ENCODE measurements at places on chromosomes 16 and 17.

DNA sequence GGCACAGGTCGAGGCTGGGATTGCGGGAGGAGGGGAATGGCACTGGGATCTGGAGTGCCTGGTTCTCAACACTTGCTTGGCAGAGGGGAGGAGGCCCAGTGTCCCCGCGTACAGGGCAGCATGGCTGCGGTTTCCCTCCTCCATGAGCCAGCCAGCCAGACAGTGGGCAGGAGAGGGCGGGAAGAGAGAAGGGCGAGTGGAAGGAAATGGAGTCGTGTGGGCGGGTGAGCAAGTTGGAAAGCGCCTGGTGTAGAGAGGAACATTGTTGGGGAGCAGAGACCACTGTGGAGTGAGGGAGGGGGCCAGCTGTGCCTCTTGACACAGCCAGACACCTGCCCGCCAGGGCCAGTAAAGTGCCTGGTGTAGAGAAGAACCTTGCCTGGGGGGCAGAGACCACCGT, 130.5 kb downstream of the OR1D5 start:
- no peak for DNase-seq

DNA sequence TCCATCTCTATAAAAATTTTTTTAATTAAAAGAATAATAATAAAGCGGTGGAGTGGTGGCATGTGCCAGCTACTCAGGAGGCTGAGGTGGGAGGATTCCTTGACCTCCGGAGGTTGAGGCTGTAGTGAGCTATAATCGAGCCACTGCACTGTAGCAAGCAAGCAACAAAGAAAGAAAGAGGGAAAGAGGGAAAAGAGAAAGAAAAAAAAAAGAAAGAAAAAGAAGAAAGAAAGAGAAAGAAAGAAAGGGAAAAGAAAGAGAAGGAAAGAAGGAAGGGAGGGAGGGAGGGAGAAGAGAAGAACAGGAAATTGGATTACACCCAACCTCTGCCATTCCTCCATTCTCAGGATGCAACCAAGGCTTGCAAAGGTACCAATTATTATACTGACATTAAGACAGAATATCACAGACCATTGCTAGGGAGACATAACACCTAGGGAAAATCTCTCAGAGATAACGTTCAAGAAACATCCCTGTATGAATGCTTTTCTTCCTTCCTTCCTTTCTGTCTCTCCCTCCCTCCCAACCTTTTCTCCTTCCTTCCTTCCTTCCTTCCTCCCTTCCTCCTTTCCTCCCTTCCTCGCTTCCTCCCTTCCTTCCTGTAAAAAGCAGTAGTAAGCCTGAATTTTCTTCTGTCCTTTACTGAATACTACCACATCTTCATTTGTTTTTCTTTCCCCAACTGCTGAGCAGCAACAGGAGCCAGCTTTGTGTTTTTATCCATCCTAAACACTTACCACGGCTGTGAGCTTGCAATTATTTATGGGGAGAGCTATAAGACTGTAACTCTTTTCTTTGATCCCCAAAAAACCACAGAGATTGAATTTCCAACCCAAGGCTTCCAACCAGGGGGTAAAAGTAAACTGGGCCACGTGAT, 1.8 kb upstream of the LITAF start:
- DNase-seq: no peak

GRCh38 chr16:48503779-48504178, 106.2 kb downstream of the N4BP1 start:
- no peak for DNase-seq

- DNase-seq: no peak
These were observed 23.8 kb downstream of the TBC1D3B start for GRCh38 chr17:36152639-36153120.

DNA sequence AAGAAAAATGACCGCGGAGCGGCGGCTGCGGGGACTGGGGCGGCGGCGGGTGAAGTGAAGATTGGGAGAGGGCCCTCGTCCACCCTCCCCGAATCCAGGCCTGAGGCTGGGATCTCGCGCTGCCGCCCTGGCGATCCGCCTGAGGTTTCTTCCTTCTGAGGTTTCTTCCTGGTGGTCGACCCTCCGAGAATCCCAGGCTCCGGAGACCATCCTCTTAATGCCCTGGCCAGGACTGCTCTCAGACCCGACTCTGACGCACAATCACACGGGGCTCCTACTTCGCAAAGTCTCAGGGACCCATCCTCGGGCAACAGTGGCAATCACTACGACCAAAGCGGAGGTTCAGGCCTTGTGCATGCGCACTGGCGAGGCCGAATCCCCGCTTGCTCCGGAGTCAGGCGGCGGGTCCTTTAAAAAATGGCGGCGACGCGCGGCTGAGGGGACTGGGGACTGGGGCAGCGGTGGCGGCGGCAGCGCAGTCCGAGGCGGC, 18.0 kb upstream of the KCNJ18 start:
- DNase-seq: peak; percentile 87

- peak; percentile 83 for DNase-seq
These were observed 191.1 kb upstream of the CIBAR2 start for GRCh38 chr16:85303354-85303883.

- DNase-seq: no peak
These were observed 3.4 kb downstream of the MYO18A start for GRCh38 chr17:29176558-29177351.

GRCh38 chr17:80311216-80311827, 50.7 kb downstream of the RNF213 start:
- no peak for DNase-seq

DNA sequence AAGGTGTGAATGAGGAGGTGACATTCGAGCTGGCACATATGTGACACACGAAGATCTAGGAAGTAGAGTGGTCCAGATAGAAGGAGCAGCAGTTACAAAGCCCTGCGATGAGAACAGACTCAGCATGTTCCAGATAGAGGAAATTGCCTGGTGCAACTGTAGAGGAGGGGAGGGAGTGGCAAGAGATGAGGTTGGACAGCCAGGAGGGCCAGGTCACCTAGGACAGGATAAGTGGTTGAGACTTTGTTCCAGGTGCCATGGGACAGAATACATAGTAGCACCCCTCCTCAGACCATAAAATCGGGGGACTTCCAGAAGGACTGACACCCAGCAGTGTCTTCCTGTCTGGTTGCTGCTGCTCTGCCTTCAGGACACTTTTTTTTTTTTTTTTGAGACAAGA, 11.0 kb upstream of the CENPT start:
- no peak for DNase-seq

GRCh38 chr16:59210955-59211541, 476.9 kb upstream of the GOT2 start:
- peak; percentile 45 for DNase-seq

- no peak for DNase-seq
These were observed 100.9 kb upstream of the RBFOX1 start for GRCh38 chr16:7231762-7232161.

DNA sequence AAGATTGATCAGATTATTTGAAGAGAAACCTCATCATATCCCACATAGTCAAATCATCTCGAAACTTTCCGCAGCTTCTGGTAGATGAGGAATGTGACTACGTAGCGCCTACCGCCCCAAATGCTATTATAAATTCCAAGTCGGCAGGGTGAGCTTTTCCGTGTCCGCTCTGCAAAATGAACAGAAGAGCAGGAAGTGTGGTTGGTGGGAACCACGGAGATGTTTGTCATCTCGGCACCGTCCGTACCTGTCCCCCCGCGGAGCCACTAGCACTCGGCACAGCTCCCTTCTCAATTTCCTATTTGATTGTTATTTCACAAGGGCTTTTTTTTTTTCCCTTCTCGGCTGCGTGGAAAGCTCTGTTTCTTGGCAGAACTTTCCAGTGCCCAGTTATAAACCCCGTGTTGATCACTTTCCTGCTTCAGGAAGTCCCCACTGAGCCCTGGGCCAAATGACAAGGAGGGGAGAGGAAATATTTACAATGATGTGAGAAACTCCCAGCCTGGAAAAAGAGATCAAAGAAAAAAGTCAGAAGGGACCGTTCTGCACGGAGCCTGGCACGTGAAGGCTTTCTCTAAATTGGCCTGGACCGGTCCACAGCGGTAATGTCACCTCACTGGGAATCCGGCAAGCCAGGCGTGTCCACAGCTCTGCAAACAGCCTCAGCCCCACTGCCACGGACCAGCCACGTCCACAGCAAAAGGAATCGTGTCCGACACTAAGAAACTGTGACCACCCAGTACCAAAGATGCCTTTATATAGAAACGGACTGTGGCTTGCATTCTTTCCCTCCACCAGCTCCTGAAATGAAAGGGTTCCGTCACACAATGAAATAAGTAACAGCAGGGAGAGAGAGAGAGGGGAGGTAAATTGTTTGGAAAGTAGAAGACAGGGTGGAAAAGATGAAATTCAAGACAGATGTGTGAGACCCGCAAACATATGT, 65.0 kb downstream of the MRM3 start:
- DNase-seq: no peak

GRCh38 chr16:29909391-29909790, 9.1 kb downstream of the ASPHD1 start:
- no peak for DNase-seq

DNA sequence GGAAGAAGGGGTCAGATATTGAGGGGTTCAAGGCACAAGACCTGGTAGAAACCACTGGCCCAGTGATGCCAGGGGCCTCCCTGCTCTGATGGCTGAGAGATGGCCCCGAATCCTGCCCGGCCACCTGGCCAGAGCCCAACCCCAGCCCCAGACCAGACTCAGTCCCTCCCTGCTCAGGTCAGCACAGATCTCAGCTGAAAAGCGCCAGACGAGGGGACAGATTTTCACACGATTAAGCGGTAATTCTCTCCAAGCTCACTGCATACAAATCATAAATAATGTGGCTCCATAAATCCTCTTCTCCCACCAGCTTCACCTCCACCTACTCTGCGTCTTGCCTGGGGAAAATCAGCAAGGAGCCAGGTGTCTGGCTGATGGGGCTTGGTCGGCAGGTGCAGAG, 57.1 kb downstream of the ENGASE start:
- DNase-seq: no peak

DNA sequence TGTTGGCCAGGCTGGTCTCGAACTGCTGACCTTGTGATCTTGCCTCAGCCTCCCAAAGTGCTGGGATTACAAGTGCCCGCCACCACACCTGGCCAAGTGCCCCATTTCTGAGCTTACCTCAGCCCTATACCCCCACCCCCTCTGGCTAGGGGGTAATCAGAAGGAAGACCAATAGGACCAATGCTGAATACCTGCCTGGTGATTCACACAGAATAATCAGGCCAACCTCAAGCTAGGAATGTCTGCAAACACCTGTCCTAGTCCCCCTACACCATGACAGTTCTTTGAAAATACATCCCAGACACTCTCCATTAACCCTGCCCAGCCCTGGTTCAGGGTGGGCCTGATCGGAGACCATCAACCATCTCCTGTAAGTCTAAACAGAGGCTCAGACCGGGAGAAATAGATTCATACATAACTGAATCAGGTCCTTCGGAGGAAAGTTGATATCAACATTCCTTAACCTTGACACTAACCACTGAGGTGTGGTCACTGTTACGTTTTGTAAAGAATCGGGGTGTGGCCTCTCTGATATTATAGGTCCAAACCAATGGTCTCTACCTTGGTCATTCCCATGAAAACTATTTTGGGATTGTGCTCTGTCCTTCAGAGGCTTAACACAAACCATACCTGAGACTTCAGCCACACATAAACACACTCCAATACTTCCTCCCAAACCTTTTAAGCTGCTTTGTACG, 130.8 kb downstream of the GAS7 start:
- peak; percentile 13 for DNase-seq

DNA sequence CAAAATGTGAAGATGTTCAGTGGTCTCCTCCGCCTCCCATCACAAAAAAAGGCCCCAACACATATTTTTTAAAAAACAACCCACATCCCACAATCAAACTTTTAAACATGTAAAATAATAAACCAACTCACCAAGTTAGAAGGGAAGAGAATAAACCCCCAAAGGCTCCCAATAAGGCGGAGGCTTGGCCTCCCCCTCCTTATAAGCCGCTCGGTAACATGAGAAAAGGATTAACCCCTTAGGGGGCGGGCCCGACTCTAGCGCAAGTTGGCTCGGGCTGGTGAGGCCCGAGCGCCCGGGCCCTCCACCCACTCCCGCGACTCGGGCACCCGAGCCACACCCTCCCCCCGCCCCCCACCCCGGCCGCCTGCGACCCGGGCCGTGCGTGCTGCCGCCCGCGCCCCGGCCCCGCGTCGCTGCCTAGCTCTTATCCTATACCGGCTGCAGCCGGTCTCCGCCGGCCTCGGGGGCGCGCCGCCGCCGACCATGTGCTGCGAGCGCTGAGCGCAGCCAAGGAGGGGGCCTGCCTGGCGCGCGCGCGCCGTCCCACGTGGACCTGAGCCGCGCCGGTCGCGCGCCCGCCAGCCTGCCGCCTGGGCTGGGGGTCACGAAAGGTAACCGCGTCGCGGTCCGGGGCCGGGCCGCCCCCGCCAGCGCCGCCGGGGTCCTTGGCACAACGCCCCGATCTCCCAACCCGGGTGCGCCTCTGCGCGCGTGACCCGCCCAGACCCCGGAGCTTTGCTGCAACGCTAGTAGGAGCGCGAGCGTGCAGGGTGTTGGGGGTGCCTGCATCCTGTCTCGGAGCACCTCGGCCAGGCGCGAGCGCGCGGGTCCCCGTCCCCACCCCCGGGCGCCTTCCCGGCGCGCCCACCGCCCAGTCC, at the start of the genes ARSG and SLC16A6:
ARSG (plus strand) TSS at position 541 of the 881 bp plus-strand sequence. CDS start 15,999 bp downstream, outside the sequence.
SLC16A6 (minus strand) TSS at position 173 of the 881 bp plus-strand sequence. CDS start 12,807 bp downstream, outside the sequence.
- peak; percentile 94 for DNase-seq

- DNase-seq: no peak
These were observed 6.3 kb upstream of the XPO6 start for GRCh38 chr16:28218109-28218508.

GRCh38 chr16:54847207-54847606, 83.5 kb upstream of the IRX5 start:
- peak; percentile 79 for DNase-seq

GRCh38 chr16:81808933-81809480, 29.9 kb downstream of the PLCG2 start:
- no peak for DNase-seq

DNA sequence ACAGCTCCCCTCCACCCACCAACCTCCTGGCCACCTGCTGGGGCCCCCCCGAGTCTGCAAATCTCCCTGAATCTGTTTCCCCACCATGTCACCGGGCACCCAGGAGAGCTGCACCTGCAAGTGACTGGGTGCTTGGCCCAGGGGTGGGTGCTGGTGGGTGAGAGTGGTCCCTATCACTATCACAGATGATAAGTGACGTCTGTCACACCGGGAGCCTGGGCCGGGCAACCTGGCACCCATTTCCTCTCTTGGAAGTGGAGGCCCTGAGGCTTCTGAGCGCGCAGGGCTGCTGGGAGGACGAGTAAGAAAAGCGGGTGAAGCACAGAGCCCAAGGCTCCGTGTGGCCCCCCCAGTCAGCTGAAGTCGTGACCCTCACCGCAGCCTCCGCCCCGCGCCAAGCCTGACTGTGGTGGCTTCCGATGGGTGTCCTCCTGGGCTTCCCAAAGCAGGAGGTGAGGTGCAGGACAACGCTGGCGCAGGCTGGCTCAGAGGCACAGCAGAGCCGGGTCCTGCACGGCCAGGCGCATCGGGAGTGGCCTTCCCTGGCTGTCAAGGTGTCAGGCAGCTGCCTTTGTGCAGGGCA, 21.0 kb upstream of the ACSF3 start:
- DNase-seq: no peak

GRCh38 chr17:18121144-18121910, 12.8 kb downstream of the MYO15A start:
- DNase-seq: no peak
